ENCODE measurements at places on chromosomes 11 and 22.

DNA sequence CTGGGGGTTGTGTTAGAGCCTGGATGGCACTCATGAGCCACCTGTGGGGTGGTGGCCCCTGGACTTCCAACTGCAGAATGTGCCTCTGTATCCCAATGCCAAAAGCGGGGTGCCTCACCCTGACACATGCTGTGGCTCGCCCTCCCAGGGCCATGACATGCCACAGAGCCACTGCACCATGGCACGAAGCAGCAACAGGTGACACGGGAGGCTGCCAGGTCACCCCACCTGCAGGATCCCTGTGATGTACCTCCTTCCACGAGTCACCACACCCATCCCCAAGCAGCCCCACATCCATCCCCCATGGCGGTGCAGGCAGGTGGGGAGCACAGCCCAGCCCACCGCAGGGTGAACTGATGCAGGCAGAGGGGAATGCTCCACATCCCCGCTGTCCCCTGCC, 14.8 kb downstream of the NECTIN1 start:
- DNase-seq: no peak

DNA sequence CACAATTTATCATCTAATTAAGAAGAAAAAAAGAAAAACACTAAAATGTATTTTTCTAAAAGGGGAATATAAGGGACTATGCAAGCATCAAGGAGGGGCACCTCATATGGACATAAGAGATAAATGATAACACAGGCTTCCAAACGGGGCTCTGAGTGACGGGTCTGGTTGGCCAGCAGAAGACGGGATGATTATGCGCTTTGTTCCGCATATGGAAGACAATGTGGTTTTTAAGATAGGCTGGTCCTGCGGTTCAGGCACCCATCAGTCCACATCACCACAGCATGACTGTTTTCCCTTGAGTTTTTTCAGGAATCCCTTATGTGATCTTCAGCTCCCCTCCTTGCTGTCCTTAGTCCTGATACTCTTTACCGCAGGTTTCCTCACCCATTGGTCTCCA, 404.6 kb downstream of the OPCML start:
- no peak for DNase-seq

DNA sequence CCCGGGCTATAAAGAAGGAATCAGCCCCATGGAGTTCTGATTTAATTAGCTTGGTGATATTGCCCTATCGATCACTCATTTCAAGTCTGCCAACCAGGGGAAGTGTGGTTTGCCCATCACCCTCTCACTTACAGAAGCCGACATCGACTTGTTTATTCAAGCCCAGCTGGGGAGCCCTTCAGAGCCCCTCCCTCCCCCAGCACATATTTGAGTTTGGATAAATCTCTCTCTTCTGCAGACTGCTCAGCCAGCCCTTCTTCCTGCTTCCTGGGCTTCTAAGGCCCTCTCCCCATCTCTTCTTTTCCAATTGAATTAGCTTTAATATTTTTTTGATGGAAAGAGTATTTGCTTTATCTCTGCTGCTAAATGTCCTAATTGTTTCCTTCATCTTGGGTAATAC, 299.0 kb downstream of the MIAT start:
- DNase-seq: no peak

- no peak for DNase-seq
These were observed 81.9 kb upstream of the SPON1 start for GRCh38 chr11:13880634-13881033.

DNA sequence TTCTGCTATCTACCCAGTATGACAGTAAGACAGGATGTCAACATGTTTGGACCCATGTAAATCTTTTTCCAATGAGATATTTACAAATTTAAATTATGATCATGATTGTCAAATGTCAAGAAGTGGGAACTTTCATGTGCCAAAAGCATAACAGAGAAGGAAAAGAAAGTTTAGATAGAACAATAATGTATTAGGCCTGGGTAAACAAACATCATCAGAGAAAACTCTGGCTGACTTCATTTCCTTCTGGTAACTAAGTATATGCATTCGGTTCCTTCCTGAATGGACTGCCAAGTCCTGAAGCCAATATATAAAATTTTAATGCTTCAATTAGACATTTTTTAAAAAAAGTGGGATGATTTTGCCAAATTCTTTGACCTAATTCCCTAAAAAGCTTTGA, 16.5 kb downstream of the RNF141 start:
- no peak for DNase-seq

- no peak for DNase-seq
These were observed 113.5 kb downstream of the GUCY1A2 start for GRCh38 chr11:106904826-106905225.

GRCh38 chr11:79071190-79071589, 369.6 kb downstream of the TENM4 start:
- no peak for DNase-seq
